ENCODE measurements at places on chromosomes 6 and 20.
A peak's percentile ranks its signal among the peaks of the same experiment; 100 is the strongest.

DNA sequence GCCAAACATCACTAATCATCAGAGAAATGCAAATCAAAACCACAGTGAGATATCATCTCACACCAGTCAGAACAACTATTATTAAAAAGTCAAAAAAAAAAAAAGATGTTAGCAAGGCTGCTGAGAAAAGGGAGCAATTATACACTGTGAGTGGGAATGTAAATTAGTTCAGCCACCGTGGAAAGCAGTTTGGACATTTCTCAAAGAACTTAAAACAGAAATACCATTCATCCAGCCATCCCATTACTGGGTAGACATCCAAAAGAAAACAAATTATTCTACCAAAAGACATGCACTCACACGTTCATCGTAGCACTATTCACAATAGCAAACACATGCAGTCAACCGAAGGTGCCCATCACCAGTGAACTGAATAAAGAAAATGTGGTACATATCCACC is 213.9 kb downstream of the TTLL2 start:
- DNase-seq, result no peak

DNA sequence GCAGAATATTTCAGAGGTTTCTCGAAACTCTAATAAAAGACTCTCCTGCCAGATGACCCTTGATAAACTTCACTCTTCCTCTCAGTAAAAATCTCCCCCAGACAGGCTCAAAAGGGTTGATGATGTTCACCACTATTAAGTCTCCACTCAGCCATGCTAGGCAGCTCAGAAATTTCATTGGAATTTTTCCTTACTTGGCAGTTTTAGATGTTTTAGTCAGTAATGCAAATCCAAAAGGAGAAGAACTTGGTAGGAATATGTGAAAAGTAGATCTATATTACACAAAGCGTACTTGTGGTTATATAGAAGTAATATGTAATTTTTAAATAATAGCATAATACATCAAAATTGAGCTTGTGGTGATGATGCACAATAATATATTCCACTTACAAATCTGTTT is 333.0 kb downstream of the PHF3 start:
- no peak for DNase-seq

DNA sequence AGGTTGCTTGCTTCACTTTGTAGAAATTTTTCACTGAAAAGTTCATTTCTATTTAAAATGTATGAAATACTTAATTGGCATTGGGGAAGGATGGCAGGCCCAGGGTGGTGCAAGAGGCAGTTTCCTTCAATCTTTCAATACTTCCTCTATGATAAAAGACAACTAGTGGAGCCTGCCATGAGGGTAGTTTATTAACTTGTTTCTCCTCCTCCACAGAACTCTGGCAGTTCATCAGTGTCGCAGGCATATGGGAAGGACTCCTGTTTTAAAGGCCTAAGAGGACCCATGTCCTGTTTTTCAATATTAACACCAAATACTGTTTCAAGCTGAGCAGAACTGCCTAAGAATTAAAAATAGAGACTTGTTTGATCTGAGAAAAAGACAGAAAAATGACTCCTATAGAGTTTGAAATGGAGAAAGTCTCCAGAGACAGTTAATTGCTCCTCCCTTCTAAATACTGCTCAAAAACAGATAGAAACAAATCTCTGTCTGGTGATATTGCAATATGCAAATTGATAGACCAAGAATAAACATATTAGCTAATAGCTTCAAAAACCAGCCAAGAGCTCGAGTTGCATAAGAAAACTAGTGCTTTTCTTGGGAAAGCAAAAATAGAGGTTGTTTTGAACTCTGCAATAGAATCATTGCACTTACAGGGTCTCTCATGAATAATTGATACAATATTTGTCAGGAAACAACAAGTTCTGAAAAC is 665.7 kb upstream of the SLC35B3 start:
- no peak for DNase-seq

DNA sequence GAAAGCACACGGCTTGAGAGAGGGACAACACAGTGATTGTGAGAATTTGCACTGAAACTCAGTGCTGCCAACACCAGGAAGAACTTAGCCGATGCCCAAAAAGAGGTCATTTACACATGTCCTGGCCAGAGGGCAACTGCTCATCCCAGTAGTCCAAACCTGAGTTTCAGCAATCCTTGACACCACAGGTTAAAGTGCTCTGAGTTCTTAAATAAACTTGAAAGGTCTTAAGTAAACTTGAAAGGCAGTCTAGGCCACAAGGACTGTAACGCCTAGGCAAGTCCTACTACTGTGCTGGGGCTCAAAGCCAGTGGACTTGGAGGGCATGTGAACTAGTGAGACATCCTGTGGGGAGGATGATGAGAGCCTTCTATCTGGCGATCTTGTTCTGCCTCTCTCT is 14.1 kb downstream of the SNX14 start:
- no peak for DNase-seq

GRCh38 chr6:1832844-1833787 is 223.4 kb downstream of the FOXC1 start:
- DNase-seq, result no peak

- DNase-seq, result peak; percentile 70
Observed at GRCh38 chr20:11852811-11853210, 64.9 kb upstream of the BTBD3 start.

- DNase-seq, result no peak
Observed at GRCh38 chr6:160265869-160266476, 7.4 kb upstream of the SLC22A2 start.

- DNase-seq, result peak; percentile 27
Observed at GRCh38 chr20:21315138-21315537, 12.0 kb downstream of the XRN2 start.

DNA sequence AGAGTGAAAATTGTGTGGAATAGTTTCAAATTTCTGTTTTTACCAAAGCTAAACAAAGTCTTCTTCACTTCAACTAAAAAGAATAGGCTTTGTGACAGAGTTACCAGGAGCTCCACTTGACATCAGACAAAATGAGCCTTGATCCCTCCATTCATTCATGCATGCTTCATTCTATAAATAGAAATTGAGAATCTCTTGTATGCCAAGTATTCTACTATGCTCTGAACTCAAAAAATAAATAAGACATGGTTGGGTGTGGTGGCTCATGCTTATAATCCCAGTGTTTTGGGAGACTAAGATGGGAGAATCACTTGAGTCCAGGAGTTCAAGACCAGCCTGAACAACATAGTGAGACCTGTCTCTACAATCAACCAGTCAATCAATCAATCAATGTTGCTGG is 236.6 kb upstream of the FAM83B start:
- no peak for DNase-seq

All from fibroblast of skin of right quadriceps (primary cell).